ENCODE measurements at places on chromosomes 16 and 17. TPM values are rescaled to one million over a fixed set of nuclear protein-coding genes. Genes with fewer than 3 reads are reported as not detected.

DNA sequence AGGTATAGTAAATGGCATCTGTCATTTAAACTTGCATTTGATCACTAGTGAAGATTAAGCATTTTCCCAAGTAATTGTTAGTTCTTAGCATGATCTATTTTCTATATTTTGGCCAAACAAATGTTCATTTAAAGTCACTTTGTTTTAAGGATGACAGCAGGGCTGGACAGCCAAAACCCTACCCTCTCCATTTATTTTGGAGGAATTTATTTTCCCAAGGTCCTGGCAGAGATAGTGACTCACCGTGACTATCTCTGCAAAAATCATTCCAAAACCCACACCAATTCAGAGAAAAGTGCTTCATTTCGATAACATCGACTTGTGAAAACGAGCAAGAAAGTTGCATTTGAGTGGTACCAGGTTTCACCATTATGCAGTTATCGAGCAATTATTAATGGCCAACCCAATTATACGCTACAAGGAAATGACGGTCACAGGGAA, 665 bp upstream of the AKAP1 start:
- no peak for DNase-seq

- DNase-seq, result no peak
Measured at GRCh38 chr16:53523126-53523804, 20.3 kb upstream of the AKTIP start.

RAMP2 gene
- 13.1 TPM for total RNA-seq

- peak; percentile 76 for DNase-seq
Measured at GRCh38 chr17:57518587-57519581, 226.2 kb downstream of the CCDC182 start.

- DNase-seq, result no peak
Measured at GRCh38 chr16:73037845-73038570, 9.9 kb downstream of the ZFHX3 start.

FKBP10 gene
- total RNA-seq, result 239 TPM
